ENCODE measurements at places on chromosomes 2 and 18.

GRCh38 chr2:98772536-98772935 lies 41.6 kb upstream of the MGAT4A start:
- no peak for DNase-seq
- H3K27ac ChIP-seq, result no peak overlapping the region
- no peaks in the 10 kb centered on the region for H3K4me1 ChIP-seq
- no peak overlapping the region for H3K4me3 ChIP-seq
- H3K36me3 ChIP-seq, result no peaks in the 10 kb centered on the region

GRCh38 chr18:9619990-9620389 lies 5.6 kb upstream of the PPP4R1 start:
- H3K4me3 ChIP-seq, result no peak overlapping the region
- H3K4me1 ChIP-seq, result peaks cover 14% of the 10 kb centered on the region
- DNase-seq, result no peak

DNA sequence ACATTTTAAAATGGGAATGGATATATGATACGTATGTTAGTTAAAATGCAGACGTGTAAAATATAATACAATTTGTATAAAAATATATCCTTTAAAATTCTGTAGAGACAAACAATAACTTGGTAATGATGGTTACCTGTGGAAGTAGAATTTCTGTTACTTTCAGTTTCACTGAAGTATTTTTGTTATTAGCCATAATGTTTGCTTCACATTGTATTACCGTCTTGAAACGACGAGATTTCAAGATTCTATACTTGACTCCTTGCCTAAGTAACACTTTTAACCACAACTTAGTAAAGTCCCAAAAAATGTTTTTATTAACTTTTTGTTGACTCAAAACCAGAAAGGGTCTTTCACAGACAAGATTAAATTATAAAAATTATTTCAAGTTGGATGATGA lies 488.3 kb upstream of the VRK2 start:
- no peak overlapping the region for H3K27ac ChIP-seq
- H3K4me3 ChIP-seq, result no peak overlapping the region
- no peaks in the 10 kb centered on the region for H3K27me3 ChIP-seq
- DNase-seq, result no peak
- no peaks in the 10 kb centered on the region for H3K4me1 ChIP-seq

- H3K27me3 ChIP-seq, result no peaks in the 10 kb centered on the region
- no peaks in the 10 kb centered on the region for H3K4me1 ChIP-seq
- no peak for DNase-seq
- H3K27ac ChIP-seq, result no peak overlapping the region
- H3K4me3 ChIP-seq, result no peak overlapping the region
Observed at GRCh38 chr2:230944123-230944653, 19.1 kb upstream of the GPR55 start.

GRCh38 chr18:75121266-75121665 lies 87.7 kb downstream of the PTGR3 start:
- H3K4me3 ChIP-seq, result no peak overlapping the region
- H3K27ac ChIP-seq, result no peak overlapping the region
- no peaks in the 10 kb centered on the region for H3K4me1 ChIP-seq
- peaks cover 3% of the 10 kb centered on the region for H3K27me3 ChIP-seq

DNA sequence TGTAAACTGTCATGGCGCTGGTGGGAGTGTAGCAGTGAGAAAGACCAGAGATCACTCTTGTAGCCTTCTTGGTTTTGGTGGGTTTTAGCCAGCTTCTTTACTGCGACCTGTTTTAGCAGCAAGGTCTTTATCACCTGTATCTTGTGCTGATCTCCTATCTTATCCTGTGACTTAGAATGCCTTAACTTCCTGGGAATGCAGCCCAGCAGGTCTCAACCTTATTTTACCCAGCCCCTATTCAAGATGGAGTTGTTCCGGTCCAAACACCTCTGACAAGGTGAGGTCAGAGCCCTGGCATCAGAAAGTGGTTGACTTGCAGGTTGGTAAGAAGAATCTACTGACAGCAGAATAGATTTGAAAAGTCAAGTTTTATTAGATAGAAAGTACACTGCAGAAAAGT lies 55.0 kb upstream of the MSH6 start:
- no peaks in the 10 kb centered on the region for H3K27me3 ChIP-seq
- no peak for DNase-seq
- H3K4me1 ChIP-seq, result peaks cover 6% of the 10 kb centered on the region
- no peak overlapping the region for H3K27ac ChIP-seq

DNA sequence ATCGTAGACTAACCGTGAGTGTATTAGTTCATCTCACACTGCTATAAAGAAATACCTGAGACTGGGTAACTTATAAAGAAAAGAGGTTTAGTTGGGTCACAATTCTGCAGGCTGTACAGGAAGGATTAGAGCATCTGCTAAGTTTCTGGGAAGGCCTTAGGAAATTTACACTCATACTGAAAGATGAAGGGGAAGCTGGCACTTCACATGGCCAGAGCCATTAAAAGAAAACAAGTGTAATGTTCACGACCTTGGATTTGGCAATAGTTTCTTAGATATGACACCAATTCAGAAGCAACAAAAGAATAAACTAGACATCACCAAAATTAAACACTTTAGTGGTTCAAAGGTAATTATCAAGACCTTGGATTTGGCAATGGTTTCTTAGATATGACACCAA lies 23.8 kb downstream of the ABCB11 start:
- H3K36me3 ChIP-seq, result no peaks in the 10 kb centered on the region
- DNase-seq, result no peak
- no peak overlapping the region for H3K27ac ChIP-seq
- no peaks in the 10 kb centered on the region for H3K27me3 ChIP-seq

GRCh38 chr2:177738461-177739235 lies 333.9 kb downstream of the PDE11A start:
- no peak for DNase-seq

DNA sequence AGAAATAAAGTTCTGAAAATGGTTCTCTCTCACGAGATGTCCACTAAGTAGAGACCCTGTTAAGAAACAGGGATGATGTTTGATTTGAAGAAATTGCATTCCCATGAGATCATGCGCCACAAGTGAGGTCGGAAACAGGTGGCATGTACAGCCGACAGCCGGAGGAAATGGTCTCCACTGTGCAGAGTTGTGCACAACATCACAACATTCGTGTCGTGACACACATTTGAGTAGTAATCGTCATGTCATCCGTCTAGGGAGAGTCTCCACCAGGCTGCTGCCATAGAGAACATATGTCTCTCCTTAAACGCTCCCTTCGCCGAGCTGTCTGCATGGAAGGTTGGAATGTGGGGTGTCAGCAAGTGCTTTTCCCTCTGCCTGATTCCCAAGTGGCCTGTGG lies 84.7 kb downstream of the ASAP2 start:
- H3K4me1 ChIP-seq, result peaks cover 12% of the 10 kb centered on the region
- H3K27me3 ChIP-seq, result no peaks in the 10 kb centered on the region
- DNase-seq, result no peak
- H3K27ac ChIP-seq, result no peak overlapping the region
- peaks cover 37% of the 10 kb centered on the region for H3K36me3 ChIP-seq

DNA sequence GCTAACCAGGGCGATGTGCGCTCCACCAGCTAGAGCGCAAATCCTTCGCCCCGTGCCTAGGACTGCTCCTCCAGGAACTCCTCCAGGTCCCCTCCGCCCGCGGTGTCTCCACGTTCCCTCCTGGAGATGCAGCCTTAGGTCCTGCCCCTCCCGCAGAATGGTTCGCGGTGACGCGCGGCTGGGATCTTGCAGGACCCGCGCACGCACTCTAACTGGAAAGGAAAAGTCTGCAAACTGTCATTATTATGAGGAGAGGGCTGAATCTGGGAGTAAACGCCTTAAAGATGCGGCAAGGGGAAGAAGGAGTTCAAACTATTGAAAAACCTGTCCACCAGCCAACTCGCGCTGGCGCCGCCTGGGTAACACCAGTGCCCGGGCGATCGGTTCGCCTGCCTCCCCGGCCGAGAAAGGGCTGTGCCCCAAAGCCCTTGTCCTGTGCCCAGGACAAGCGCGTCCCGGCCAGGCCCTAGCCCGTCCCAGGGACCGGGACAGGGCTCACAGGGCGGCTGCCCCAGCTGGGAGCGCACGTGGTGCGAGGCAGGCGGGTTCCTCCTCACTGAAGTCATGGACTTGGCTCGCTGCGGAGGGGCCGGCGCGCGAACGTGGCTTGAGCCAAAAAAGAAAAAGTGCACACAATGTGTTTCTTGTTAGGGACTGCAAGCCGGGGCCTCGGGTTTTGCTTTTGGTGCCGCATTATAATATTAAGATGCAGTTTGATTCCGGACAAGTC lies 5.5 kb upstream of the ID2 start:
- no peak overlapping the region for H3K4me3 ChIP-seq
- peaks cover 22% of the 10 kb centered on the region for H3K4me1 ChIP-seq

DNA sequence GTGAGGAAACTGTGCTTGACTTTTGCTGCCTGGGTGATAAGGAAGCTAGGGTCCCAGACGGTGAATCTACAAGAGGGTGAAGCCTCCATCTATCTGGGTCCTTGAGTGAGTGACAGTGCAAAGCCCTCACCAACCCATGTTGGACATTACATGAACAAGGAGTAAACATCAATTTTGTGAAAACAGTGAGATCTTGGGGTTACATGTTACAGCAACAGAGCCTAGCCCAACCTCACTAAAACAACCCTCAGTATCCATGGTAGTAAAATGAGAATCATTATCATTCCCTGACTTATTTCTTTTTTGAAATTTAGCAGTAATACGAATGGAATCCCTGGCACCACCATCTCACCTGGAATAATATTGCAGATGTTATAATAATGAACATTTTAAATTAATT lies 103.4 kb downstream of the TSN start:
- DNase-seq, result no peak
- no peaks in the 10 kb centered on the region for H3K27me3 ChIP-seq
- no peak overlapping the region for H3K4me3 ChIP-seq
- H3K27ac ChIP-seq, result no peak overlapping the region

- DNase-seq, result no peak
- no peaks in the 10 kb centered on the region for H3K27me3 ChIP-seq
- no peak overlapping the region for H3K27ac ChIP-seq
- H3K4me3 ChIP-seq, result no peak overlapping the region
- H3K4me1 ChIP-seq, result peaks cover 10% of the 10 kb centered on the region
Observed at GRCh38 chr2:190537765-190538164, 3.2 kb upstream of the NEMP2 start.

DNA sequence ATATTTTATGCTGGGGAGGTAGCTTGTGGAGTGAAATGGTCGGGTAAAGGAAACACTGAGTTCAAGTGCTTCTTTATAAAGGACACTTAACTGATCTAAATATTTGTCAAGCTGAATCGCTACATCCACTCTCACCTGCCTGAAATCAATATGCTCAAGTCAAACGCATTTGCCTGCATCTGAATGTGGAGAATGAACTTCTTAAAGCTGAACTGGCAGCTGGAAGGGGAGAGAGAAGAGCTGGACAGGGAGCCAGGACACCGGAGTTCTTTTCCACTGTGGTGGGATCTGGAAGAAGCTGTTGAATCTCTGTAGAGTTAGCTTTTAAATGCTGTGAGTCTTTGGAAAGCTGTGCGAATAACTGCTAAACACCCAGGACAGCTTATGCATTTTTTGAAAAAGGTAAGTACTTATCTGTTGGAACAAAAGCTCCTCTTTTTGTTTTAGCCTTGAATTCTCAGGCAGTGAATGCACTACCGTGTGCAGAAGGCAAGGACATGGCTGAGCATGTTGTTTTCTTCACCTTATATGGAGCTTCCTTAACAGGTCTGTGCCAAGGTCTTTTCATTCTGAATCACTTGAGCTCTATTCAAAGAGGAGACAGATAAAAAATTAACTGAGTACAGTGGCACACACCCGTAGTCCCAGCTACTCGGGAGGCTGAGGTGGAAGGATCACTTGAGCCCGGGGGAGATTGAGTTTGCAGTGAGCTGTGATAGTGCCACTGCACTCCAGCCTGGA lies 74.2 kb upstream of the KLF7 start:
- DNase-seq, result no peak
- H3K36me3 ChIP-seq, result no peaks in the 10 kb centered on the region
- no peak overlapping the region for H3K4me3 ChIP-seq
- no peak overlapping the region for H3K27ac ChIP-seq
- H3K4me1 ChIP-seq, result no peaks in the 10 kb centered on the region

DNA sequence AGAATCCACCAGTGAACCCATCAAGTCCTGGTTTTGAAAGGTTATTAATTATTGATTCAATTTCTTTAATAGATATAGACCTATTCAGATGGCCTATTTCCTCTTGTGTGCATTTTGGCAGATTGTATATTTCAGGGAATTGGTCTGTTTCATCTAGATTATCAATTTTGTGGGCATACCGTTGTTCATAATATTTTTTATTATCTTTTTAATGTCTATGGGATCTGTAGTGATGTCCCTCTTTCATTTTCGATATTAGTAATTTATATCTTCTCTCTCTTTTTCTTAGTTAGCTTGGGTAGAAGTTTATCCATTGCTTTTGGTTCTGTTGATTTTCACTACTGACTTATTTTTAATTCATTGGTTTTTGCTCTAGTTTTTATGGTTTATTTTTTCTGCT lies 39.9 kb upstream of the TANC1 start:
- H3K27me3 ChIP-seq, result no peaks in the 10 kb centered on the region
- H3K36me3 ChIP-seq, result no peaks in the 10 kb centered on the region
- DNase-seq, result no peak

DNA sequence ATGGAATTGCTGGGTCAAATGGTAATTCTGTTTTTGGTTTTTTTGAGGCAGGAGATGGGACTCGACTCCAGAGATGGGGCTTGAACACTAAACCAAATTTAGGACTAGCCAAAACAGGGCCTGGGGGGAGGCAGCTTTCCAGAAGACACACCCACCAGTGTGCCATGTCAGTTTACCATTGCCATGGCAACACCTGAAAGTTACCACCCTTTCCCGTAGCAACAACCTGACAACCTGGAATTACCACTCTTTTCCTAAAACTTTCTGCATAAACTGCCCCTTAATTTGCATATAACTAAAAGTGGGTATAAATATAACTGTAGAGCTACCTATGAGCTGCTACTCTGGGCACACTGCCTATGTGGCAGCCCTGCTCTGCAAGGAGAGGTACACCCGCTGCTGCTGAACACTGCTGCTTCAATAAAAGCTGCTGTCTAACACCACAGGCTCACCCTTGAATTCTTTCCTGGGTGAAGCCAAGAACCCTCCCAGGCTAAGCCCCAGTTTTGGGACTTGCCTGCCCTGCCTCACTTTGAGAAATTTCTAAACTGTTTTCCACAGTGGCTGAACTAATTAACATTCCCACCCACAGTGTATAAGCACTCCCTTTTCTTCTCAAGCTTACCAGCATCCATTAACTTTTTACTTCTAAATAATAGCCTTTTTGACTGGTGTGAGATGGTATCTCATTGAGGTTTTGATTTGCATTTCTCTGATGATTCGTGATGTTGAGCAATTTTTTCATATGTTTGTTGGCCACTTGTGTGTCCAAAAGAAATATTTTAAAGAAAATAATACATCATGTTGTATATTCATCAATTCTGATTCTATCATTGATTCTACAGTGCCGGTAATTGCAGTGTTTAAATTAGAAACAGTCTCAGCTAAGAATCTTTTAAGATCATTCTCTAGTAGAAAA lies 10.6 kb downstream of the CDK15 start:
- DNase-seq, result no peak
- H3K27me3 ChIP-seq, result no peaks in the 10 kb centered on the region
- H3K36me3 ChIP-seq, result no peaks in the 10 kb centered on the region
- no peak overlapping the region for H3K27ac ChIP-seq
